ENCODE measurements at places on chromosomes 6 and 20. TPM values are rescaled to one million over a fixed set of nuclear protein-coding genes. Genes with fewer than 3 reads are reported as not detected.

Gene COL12A1
- polyA plus RNA-seq, result 868 TPM

Gene OR2H1
- not detected for polyA plus RNA-seq

Gene SOX18
- not detected for polyA plus RNA-seq

Gene KCNS1
- polyA plus RNA-seq, result 0.64 TPM

Gene RIMS4
- polyA plus RNA-seq, result not detected

Gene PRSS35
- polyA plus RNA-seq, result 0.58 TPM

Gene SLC2A10
- polyA plus RNA-seq, result 41.9 TPM

Gene IRF4
- not detected for polyA plus RNA-seq

Gene C20orf202
- not detected for polyA plus RNA-seq

Gene PTGIS
- polyA plus RNA-seq, result 28.8 TPM

Gene ARFGEF3
- polyA plus RNA-seq, result 0.27 TPM

Gene FGD2
- not detected for polyA plus RNA-seq

Gene PTCRA
- polyA plus RNA-seq, result not detected

Gene POFUT1
- polyA plus RNA-seq, result 56.7 TPM

Gene FAM110A
- 4.2 TPM for polyA plus RNA-seq

Gene DEFB116
- not detected for polyA plus RNA-seq

Gene SOBP
- polyA plus RNA-seq, result not detected

Gene BTNL2
- not detected for polyA plus RNA-seq

Gene SYCP2L
- polyA plus RNA-seq, result not detected

Gene MAP3K5
- polyA plus RNA-seq, result 2.5 TPM

Gene TMEM170B
- 0.23 TPM for polyA plus RNA-seq

Gene KCNK16
- not detected for polyA plus RNA-seq

Gene SLC26A8
- polyA plus RNA-seq, result not detected

Gene OTOR
- not detected for polyA plus RNA-seq

Gene TMEM217
- polyA plus RNA-seq, result 3.1 TPM

Gene CTCFL
- polyA plus RNA-seq, result not detected

Gene BACH2
- polyA plus RNA-seq, result 0.01 TPM

Gene GABRR1
- polyA plus RNA-seq, result not detected

Gene SKIC2
- 17.7 TPM for polyA plus RNA-seq

Gene TRIM40
- polyA plus RNA-seq, result not detected

Gene FAM209B
- polyA plus RNA-seq, result not detected

Measured in BJ (cell line).